Suppressor macrophage treated with lipopolysaccharide for 1 hour (primary cell): ENCODE measurements at places on chromosomes 12 and 14.
A peak's percentile ranks its signal among the peaks of the same experiment; 100 is the strongest.

DNA sequence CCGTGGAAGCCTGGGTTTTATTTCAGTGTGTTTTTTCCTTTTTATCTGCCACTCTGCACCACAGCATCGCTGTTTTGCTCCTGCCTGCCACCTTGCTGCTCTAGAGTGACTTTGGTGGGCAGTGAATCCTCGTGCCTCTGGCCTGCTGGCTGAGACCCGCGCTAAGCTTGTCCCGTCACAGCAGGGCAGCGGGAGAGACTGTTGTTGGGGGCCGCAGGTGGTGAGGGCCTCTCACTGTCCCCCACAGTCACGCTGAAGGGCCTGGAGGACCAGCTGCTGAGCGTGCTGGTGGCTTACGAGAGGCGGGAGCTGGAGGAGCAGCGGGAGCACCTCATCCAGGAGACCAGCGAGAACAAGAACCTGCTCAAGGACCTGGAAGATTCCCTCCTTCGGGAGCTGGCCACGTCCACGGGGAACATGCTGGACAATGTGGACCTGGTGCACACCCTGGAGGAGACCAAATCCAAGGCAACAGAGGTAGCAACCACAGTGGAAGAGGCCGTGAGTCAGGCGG is 55.2 kb downstream of the CCDC92 start:
- DNase-seq: no peak

GRCh38 chr12:12486661-12487240 is 75.9 kb downstream of the DUSP16 start:
- no peak for DNase-seq

- no peak for DNase-seq
Observed at GRCh38 chr12:24246934-24247333, 297.5 kb upstream of the SOX5 start.

DNA sequence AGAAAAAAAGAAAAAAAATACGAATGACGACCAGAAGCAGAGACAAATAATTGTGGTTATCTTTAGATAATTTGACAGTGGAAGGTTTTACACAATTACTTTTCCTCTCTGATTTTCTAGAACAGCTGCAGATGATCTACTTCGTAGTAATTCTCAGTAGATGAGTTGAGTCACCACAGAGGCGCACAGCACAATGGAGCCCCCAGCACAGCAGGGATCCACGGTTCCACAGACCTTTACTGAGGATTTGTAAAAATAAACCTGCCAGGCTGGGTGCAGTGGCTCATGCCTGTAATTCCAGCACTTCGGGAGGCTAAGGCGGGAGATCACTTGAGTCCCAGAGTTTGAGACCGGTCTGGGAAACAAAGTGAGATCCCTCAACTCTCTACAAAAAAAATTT is 29.3 kb downstream of the AMN start:
- no peak for DNase-seq

GRCh38 chr14:96874127-96874526 is 76.9 kb downstream of the VRK1 start:
- no peak for DNase-seq

- DNase-seq: peak; percentile 42
Observed at GRCh38 chr12:42474391-42474790, 115.2 kb downstream of the PRICKLE1 start.

DNA sequence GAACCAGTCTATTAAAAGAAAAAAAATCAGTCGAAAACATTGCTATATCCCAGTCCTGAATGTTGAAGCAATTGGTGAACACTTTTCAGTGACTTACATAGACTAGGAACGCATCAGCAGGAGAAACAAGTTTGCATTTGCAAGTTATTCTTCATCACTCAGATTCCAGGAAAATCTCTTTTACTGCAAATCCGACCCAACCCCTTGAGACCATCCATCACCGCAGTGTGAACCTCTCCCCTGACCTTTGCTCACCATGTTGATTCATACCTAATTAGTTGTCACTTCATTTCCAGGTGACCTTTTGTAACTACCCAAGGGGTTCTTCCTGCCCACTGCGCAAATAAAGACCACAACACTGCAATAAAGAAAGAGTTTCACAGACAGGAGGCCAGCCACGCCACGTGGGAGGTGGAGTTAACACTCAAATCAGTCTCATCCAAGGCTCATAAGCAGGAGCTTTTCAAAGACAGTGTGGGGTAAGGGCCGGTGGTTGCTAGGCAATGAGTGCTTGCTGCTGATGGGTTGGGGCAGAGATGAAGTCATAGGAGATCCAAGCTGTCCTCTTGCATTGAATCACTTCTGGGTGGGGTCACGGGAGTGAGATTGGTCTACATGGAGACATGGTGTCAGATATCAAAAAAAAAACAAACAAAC is 241.3 kb upstream of the TMEM132C start:
- DNase-seq: no peak
